ENCODE measurements at places on chromosomes 16 and 17.

DNA sequence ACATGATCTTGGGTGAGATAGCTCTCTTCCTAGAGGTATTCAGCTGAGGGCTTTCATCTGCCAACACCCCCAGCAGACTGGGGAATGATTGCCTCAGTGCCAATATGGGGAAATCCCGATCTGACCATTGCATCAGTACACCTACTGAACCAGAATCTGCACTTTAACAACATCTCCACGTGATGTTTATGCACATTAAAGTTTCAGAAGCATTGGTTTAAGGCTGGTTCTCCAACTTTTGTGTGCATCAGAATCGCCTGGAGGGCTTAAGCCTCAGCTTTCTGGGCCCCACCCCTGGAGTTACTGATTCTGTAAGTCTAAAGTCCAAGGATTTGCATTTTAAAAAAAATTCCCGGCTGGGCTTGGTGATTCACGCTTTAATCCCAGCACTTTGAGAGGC lies 123.6 kb upstream of the MED13 start:
- DNase-seq, result peak; percentile 16

GRCh38 chr16:89261691-89262563 lies 44.4 kb downstream of the ZNF778 start:
- no peak for DNase-seq

DNA sequence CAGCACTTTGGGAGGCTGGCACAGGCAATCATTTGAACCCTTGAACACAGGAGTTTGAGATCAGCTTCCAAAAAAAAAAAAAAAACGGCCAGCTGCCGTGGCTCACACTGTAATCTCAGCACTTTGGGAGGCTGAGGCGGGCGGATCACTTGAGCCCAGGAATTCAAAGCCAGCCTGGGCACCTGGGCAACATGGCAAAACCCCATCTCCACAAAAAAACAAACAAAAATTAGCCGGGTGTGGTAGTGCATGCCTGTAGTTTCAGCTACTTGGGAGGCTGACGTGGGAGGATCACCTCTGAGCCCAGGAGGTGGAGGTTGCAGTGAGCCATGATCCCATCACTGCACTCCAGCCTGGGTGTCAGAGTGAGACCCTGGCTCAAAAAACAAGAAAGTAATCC lies 39.0 kb downstream of the GRB2 start:
- DNase-seq, result no peak

DNA sequence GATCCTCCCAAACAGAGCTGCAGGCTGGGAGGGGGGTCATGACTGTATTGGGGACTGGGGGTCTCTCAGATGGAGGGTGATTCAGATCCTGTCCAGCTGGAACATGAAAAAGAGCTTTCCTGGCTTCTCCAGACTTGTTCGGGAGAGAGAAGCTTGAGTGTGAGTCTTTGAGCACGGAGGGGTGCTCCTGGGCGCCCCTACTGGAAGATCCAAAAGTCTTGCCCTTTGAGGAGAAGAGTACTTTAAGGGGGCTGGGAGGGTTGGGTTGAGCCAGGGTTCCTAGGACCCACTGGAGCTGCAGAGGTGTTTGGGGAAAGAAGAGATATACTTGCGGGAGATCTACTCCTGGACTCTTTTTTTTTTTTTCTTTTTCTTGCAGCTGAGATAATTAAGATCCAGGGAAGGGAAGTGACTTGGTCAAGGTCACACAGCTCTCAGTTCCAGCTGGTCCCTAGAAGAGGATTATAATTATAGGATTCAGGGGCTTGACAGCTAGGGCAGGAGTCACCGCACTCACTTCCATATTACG lies 8.4 kb downstream of the RARA start:
- peak; percentile 50 for DNase-seq

- no peak for DNase-seq
Measured at GRCh38 chr17:27354491-27355081, 60.7 kb downstream of the WSB1 start.

DNA sequence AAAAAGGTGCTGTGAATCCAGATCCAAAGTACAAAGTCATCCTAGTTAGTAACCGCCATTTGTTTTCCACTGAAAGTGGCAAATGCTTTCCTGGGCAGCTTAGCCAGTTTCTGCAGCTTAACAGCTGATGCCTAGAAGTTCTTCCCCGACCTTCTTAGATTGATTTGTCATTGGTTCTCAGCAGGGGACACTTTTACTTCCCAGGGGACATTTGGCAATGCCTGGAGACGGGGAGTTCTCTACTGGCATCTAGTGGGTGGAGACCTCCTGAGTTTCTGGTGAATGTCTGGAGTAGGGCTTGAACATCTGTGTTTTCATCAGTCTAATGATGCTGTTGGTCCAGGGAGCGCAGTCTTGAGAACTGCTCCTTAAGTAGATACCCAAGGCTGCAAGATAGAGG lies 7.6 kb downstream of the DNAJA3 start:
- no peak for DNase-seq

GRCh38 chr16:8966817-8967131 lies 3.1 kb upstream of the USP7 start:
- no peak for DNase-seq

DNA sequence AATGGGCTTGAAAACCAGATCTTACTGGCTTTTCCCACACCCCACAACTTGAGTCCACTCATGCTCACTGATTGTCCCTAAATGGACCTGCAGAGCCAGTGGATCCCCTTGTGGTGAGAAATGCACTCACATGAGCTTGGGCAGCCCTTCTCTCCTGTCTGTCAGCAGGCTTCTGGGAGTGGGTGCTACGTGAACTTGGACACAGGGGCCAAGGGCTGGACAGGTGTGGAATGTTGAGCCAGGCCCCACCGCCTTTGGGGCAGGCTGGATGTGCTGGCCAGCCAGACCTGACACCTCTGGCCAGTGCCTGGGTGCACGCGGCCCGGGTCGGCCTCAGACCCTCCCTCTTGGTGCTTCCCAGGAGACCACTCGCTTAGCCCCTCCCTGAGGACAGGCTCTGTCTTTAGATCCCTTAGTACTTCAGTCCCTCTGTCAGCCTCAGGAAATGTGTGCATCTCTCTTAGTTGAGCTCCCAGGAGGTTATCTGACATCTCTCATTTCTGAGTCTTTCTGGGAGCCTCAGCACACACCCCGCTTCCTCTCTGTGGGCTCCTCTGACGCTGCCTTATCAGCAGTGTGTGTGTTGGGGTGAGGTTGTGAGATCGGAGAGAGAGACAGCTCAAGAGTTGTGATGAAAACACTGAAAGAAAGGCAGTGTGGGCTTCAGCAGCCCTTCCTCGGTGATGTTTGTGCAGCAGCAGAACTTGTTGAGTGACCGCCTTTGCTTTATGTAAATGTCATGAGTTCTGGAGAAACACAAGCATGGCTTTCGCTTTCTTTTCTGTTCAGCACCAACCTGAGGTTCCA lies 117.0 kb downstream of the RAB11FIP4 start:
- DNase-seq, result no peak

DNA sequence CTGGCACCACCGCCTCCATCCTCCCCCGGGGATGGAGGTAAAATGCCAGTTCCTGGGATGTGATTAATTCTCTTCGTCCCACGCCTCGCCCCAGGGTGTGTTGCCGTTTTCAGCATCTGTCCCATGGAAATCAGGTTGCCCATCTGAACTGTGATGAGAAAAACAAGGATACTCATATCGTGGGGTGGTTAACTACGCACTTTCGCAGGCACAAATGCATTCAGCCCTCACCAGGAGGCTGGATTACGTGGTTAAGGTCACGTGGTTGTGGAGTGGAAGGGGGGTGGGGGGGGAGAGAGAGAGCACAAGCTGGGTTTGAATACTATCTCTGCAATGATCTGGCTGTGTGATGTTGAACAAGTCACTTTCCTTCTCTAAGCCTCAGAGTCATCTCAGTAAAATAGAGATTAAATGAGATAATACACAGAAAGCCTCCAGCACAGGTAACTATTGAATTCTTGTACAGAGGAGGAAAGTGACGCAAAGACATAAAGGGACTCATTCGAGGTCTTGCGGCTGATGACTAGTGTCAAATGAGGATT lies 74.7 kb downstream of the BMERB1 start:
- peak; percentile 66 for DNase-seq

- no peak for DNase-seq
Measured at GRCh38 chr17:49259663-49260010, 29.1 kb upstream of the PHOSPHO1 start.

DNA sequence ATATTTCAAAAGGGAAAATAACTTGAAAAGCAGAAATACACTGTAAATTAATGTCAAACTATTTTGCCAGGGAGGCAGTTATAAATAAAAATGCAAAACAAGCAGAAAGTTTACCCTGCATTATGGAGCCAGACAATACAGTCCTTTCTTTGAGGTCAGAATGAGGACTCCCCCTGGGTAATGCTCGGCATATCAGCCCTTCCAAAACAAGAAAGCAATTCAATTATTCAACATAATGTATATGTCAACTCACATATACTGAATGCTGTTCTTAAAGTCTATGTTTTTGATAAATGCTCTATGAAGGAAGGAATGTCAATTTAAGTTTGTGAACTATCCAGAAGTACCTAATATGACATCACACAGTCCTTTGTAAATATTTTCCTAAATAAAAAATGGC lies 72.4 kb downstream of the TTC19 start:
- no peak for DNase-seq

GRCh38 chr17:79609049-79609589 lies 1.7 kb downstream of the RBFOX3 start:
- DNase-seq, result no peak

GRCh38 chr16:47029724-47030123 lies 56.2 kb upstream of the DNAJA2 start:
- DNase-seq, result no peak

- no peak for DNase-seq
Measured at GRCh38 chr16:23410176-23410575, 42.8 kb downstream of the COG7 start.

DNA sequence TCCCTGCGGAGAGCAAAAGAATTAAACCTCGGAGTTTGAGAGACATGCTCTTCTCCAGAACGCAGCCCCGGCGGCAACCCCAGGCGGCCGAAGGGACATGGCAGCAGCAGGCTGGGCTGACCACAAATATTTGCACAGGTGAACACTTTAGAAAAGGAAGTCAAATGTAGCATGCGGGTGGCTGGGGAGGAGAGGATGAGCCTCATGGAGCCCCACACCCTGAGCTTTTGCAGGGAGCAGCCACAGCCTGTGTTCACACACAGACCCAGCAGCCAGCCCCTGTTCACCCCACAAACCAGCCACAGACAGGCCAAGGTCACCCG lies 17.8 kb downstream of the HS3ST6 start:
- DNase-seq, result no peak

GRCh38 chr16:3235856-3236669 lies 1.1 kb upstream of the ZNF200 start:
- DNase-seq, result no peak

DNA sequence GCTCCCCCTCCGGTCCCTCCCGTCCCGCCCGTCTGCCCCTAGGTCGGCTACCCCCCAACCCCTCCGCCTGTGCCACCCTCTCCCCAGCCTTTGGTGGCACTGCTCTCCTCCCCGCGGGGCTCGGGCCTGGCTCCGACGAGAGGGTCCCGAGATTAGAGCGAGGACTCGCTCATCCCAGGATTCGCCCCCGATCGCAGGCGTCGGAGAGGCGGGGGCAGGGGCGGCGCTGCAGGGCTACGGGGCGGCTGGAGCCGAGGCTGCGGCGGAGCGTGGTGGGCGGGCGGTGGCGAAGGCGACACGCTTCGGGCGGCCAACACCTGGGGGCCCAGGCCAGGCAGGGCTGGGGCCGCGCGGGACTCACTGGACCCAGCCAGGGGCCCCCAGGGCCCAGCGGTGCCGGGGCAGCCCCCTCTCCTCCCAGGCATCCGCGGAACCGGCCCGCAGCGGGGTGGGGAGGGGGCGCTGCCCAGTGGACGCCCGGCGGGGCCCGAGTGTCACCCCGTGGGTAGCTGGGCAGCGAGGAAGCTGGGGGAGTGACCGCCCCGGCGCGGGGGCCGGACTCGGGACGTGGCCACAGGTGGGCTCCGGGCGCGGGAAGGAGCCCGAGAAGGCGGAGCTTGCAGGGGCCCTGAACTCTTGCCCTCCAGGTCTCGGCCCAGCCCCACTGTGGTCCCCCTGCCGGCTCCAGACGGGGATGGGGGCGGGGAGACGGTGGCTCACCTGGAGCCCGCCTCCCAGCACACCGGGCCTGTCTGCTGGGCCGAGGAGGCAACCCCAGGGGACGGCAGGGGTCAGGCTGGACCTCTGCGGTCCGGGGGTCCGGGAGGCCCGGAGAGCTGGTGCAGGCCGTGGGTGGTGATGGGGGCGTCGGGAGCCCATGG lies 1.5 kb downstream of the MGAT5B start:
- no peak for DNase-seq

GRCh38 chr17:62093188-62094155 lies 28.4 kb upstream of the MED13 start:
- DNase-seq, result peak; percentile 97

- peak; percentile 15 for DNase-seq
Measured at GRCh38 chr17:69609473-69610305, 195.2 kb downstream of the MAP2K6 start.

DNA sequence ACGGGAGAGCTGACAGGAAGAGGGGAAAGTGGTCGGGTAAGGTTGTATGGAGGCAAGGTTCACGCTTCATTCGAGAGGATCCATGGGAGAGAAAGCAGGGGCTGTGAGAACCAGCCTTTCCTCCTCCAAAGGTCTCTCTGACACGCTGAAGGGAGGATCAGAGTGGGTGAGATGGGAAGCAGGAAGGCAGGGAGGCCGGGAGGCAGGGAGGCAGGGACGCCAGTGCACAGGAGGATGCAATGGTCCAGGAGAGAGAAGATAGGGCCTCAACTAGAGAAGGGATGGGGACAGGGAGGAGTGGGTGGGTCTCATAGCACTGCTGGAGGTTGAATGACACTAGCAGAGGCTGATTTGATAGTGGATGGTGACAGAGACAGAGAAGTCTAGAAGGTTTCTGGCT lies 54.1 kb downstream of the PIMREG start:
- no peak for DNase-seq

- DNase-seq, result no peak
Measured at GRCh38 chr16:81549547-81550431, 105.2 kb downstream of the CMIP start.

GRCh38 chr17:58307468-58308172 lies 21.0 kb downstream of the TSPOAP1 start:
- DNase-seq, result no peak

DNA sequence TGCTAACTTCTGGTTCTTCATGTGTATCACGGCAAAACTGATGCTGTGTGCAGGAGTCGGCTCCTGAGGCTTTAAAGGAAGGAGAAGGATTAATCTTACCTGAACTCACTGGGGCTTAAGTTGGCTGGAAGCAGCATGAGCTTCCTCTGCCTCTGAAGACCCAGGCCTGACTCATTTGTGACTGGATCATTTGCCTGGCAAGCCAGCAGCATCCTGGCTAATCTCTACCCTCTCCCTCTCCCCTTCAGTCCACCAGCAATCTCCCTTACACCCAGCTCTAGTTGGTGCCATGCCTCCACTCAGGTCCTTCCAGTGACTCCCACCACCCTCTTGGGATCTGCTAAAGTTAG lies 150.3 kb downstream of the IRX3 start:
- DNase-seq, result peak; percentile 8

GRCh38 chr17:49901460-49902331 lies 53.8 kb upstream of the TAC4 start:
- peak; percentile 18 for DNase-seq
